ENCODE measurements at places on chromosomes 16 and 17.

DNA sequence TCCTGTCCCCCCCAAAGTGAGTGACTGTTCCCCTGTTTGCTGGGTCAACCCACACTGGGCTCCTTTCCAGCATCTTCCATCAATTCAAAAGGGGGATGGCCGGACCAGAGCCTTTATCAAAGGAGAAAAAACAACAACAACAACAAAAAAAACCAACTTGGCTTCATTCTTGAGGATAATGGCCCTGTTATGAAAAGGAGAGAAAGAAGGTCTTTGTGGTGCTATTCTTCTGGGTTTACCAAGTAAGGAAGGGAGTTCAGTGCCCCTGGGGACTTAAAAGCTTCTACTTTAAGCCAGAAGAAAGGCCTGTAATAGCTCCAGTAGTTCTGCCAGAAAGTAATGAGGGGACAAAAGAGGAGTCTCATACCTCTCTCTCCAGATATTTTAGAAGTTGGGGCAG is 71.5 kb downstream of the RGS9 start:
- no peak for DNase-seq

GRCh38 chr16:49468611-49469310 is 95.2 kb downstream of the C16orf78 start:
- no peak for DNase-seq

DNA sequence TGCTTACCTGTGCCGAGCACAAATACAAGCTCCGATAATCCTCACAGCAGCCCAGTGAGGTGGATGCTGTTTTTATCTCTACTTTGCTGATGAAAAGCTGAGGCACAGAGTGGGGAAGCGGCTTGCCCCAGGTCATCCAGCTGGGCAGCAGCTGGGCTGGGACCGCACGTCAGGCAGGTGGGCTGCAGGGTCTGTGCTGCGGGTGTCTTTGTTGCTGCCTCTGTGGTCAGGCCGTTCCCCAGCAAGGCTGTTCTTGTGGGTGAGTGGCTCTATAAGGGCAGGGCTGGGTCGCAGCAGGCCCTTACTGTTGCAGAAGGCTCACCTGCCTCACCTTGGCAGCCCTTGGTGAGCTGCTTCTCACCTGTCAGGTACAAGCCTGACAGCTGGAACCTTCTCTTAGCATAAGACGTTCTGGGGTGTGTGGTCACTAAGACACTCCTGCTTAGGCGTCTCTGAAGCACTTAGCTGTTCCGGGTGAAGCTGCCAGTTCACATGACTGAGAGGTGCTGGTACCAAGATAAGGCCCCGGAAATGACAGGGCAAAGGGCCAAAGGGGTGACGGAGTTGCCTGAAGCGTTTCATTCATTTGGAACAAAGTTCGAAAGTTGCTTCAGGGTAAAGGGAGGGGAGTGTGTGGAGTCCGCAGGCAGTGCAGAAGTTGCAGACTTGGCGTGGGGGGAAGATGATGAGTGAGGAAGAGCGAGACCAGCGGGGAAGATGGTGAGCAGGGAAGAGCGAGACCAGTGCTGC is 17.4 kb downstream of the IRF8 start:
- DNase-seq, result no peak

GRCh38 chr17:19264268-19264667 is 27.1 kb downstream of the EPN2 start:
- DNase-seq, result no peak

GRCh38 chr17:38341035-38341721 is 2.6 kb downstream of the GPR179 start:
- no peak for DNase-seq

GRCh38 chr16:35480988-35481387 is 2021.6 kb downstream of the TP53TG3F start:
- DNase-seq, result no peak

GRCh38 chr16:88002211-88002610 is 51.0 kb downstream of the BANP start:
- no peak for DNase-seq

- peak; percentile 41 for DNase-seq
These were observed 555 bp downstream of the NUP88 start for GRCh38 chr17:5418858-5419355.
